ENCODE measurements at places on chromosomes 1 and 21.

GRCh38 chr1:71831646-71832045 lies 450.7 kb downstream of the NEGR1 start:
- DNase-seq, result peak; percentile 41

- DNase-seq, result no peak
Measured at GRCh38 chr1:6928106-6928885, 143.0 kb downstream of the CAMTA1 start.

- no peak for DNase-seq
Measured at GRCh38 chr1:158691907-158692306, 5.4 kb upstream of the SPTA1 start.

- DNase-seq, result peak; percentile 41
Measured at GRCh38 chr1:230270559-230271281, 155.4 kb downstream of the PGBD5 start.

DNA sequence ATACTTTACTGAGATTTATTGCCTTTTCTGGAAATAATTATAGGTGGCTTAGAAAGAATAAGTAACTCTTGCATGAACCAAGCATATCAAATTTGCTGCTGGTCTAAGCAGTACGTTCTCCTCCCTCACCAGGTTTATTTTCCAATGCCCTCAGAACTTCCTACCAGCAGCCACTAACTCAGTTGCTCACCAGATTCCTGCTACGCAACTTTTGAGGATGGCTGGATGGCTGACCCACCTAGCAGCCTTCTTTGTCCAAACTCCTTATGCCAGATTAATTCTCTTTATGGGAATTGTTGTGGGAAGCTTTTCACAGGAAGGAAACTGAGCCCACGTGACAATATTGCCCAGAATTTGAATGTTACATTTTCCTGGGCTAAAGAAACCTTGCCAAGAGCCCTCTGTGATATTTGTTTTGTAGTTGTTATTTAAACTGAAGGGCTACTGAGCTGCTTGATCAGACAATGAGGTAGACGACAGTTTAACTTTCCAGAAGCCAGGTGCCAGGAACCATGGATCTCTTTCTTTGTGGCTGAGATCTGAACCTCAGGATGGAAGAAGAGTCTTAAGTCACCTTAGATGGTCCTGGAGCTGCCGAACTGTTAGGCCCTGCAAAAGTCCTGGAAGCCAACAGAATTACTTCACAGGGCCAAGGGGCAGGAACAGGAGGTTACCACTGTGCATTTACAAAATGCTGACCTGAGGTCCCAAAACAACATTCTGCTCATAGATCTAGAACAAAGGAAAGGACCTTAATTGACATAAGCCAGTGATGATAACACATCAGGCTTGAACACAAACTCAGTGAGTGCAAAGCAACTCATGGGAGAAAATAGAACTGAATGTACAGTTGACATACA lies 85.5 kb upstream of the ATP1A1 start:
- DNase-seq, result no peak

GRCh38 chr1:86396498-86396890 lies 371 bp upstream of the ODF2L start:
- DNase-seq, result peak; percentile 41

- no peak for DNase-seq
Measured at GRCh38 chr1:47677241-47677940, 239.5 kb downstream of the FOXD2 start.

DNA sequence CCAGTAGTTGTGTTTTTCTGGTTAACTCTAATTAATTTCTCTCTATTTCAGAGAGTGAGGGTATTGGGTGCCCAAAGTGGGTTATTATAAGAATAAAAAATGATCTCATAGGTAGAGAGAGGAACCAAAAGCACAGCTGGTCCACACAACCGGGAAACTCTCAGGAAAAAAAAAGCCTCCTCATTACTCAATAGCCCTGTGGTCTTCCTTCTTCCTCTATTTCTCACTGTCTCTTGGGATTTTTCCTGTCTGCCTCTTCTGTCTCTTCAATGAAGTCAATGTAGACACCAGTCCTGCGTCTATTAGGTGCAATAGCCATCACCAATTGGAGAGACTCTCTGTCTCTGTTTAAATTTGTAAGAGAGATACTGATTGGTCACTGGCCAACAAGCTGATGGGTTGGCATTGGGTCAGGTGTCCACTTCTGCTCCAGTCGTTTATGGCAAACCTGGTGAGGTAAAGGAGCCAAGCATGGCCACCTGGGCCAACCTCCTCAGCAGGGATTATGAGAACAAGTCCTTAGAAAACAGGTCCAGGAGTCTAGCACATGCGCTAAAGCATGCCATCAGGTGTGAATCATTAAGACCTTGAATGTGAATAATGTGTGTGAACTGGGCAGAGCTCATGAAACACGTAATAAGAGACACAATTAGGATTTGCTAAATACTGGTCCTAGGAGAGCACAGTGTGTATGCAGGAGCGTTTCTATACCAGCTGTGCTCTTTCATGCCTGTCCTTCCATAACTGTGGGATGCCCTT lies 443.0 kb upstream of the RUNX1 start:
- DNase-seq, result peak; percentile 91

- DNase-seq, result no peak
Measured at GRCh38 chr21:44574457-44575306, 1.2 kb downstream of the KRTAP10-4 start.

GRCh38 chr1:10516925-10517676 lies 42.4 kb downstream of the PEX14 start:
- DNase-seq, result no peak

- DNase-seq, result no peak
Measured at GRCh38 chr21:28431527-28432200, 561.0 kb downstream of the LTN1 start.

- DNase-seq, result peak; percentile 15
Measured at GRCh38 chr1:154178013-154178412, 13.9 kb downstream of the TPM3 start.

- DNase-seq, result no peak
Measured at GRCh38 chr1:39106801-39107327, 80.7 kb downstream of the NDUFS5 start.

GRCh38 chr1:220198186-220199005 lies 73.9 kb downstream of the RAB3GAP2 start:
- DNase-seq, result no peak

- DNase-seq, result peak; percentile 70
Measured at GRCh38 chr1:45429561-45430159, 61.3 kb downstream of the TESK2 start.

DNA sequence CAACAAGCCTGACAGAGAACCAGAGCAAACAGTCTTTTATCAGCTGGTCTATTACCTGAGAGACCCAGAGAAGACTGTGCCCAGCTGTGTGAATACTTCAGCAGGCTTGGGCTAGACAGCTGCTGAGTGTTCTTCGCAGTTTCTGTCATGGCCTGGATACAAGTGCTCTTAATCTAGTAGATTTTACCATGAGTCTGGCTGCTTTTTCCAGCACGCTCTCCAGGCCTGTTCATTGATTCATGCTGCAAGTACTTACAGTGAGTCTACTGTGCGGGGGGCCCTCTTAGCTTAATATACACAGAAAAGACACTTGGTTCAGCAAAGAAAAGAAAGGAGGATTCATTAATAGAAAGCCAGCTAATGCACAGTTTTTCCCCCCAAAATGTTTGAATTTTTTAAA lies 48.5 kb downstream of the RGS7 start:
- DNase-seq, result no peak

All from MV-4-11 (cell line).